ENCODE measurements at places on chromosomes 2 and 18.

DNA sequence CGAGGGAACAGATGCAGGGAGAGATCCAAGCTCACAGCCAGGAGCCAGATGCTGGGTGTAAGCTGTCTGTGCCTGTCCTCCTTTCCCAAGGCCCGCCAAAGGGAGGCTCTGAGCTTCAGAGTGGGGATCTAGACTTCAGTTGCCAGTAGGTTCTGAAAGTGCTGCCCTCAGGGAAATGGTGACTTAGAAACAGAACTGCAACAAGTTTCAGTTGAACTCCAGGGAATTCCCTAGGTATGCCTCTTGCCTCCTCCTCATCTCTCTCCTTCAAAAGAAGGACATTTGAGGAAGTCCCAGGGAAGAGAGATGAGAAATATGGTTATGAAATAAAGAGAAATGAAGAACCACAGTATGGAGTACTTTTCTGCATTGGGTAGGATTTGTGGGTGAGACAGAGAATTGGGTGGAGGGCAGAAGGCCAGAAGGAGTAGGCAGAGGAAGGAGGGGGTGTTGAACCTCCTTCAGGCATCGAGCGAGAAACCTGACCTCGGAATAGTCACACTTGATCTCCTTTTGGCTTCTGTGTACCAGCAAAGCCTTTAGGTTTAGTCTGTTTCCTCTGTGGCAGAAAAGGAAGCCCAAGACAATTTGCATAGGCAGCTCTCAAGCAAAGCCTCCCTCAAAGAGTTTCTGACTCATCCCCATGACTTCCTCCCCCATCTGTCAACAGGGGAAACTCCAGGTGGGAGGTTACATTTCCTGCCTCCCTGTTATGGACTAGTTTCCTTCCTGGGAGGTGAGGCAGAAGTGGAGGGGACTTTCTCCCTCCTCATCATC lies 45.7 kb downstream of the QPCT start:
- no peak for DNase-seq

- DNase-seq = no peak
Measured at GRCh38 chr2:143603846-143604565, 474.8 kb downstream of the ARHGAP15 start.

DNA sequence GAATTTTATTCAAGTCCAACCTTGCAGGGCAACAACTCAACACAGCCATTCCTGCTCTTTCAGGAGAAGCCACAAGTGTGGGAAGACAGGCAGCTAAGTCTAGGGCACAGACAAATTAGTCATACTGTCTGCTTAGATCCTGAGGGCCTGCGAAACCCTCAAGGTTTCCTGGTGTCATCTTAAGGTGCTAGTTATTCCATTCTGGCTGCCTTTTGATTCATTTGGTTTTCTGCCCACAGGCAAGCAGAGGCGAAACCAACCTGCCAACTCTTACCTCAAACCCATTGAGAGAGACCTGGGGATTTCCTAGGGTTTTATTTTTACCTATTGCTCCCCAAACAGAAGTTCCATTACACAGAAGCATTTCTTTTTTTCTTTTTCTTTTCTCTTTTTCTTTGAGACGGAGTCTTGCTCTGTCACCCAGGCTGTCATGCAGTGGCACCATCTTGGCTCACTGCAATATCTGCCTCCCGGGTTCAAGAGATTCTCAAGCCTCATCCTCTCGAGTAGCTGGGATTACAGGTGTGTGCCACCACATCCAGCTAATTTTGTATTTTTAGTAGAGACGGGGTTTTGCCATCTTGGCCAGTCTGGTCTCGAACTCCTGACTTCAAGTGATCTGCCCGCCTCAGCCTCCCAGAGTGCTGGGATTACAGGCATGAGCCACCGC lies 23.7 kb upstream of the SCYGR1 start:
- DNase-seq = no peak

DNA sequence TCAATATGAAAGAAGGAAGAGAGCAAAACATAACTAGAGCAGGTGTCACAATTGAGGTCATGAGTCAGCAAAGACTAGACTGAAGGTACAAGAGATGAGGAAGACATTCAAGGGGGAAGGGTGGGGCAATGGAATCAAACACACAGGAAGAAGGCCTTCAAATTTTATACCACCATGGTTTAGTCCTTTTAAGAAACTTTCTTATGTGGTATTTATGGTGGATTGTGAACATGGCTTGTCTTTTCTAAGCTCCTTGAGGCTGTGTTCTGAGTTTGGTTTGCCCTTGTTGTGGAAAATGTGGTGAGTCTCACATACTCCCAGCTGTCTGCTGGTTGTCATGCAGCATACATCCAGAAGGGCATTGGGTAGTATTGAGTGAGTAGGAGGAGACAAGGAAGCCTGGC lies 62.1 kb downstream of the NABP1 start:
- DNase-seq = no peak

GRCh38 chr2:101106453-101107181 lies 44.6 kb downstream of the TBC1D8 start:
- no peak for DNase-seq

GRCh38 chr18:23276451-23276850 lies 141.2 kb downstream of the CABLES1 start:
- DNase-seq = no peak

DNA sequence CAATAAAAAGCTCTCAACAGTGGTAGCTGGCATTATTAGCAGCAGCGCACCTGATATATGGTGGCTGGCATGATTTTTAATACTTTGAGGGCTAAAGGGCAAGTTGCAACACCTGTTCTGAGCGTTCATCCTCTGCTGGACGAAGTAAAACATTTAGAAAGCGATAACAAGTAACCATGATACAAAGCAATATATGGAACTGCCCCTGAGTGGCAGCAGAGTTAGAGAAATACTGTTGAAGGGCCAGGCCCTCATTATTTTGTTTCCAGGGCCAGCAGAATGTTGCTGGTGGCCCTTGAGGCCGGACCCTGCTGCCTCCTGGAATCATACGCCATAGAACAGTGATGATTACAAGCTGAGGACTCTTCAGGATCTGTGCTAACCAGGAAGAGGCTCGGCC lies 47.8 kb downstream of the ARHGEF4 start:
- DNase-seq = no peak

GRCh38 chr2:88060907-88061275 lies 5.3 kb upstream of the KRCC1 start:
- DNase-seq = no peak

GRCh38 chr2:68245066-68245465 lies 7.3 kb downstream of the PPP3R1 start:
- no peak for DNase-seq

DNA sequence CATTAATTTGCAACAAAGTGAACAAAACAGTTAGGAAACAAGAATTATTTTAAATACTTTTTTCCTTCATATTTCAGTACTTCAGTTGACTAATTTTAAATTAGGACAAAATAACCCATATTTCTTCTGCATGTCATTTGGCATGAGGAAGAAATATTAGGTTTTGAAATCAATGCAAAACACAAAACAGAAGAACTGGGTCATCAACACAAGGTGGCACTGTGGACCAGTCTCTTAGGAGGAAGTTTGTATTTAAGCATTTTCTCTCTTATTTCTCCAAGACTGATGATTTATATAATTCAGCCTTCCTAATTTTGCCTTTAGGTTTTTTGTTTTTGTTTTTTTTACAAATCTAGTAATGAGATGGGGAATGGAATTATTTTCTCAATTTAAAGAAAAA lies 352.8 kb upstream of the KCNH7 start:
- no peak for DNase-seq
